ENCODE measurements at places on chromosomes 2 and 18. TPM values are rescaled to one million over a fixed set of nuclear protein-coding genes. Genes with fewer than 3 reads are reported as not detected.
A peak's percentile ranks its signal among the peaks of the same experiment; 100 is the strongest.

- DNase-seq = no peak
These were observed 101.8 kb downstream of the SH3BP4 start for GRCh38 chr2:235053651-235054050.

- no peak for DNase-seq
These were observed 106.5 kb upstream of the ETAA1 start for GRCh38 chr2:67290451-67291290.

DNA sequence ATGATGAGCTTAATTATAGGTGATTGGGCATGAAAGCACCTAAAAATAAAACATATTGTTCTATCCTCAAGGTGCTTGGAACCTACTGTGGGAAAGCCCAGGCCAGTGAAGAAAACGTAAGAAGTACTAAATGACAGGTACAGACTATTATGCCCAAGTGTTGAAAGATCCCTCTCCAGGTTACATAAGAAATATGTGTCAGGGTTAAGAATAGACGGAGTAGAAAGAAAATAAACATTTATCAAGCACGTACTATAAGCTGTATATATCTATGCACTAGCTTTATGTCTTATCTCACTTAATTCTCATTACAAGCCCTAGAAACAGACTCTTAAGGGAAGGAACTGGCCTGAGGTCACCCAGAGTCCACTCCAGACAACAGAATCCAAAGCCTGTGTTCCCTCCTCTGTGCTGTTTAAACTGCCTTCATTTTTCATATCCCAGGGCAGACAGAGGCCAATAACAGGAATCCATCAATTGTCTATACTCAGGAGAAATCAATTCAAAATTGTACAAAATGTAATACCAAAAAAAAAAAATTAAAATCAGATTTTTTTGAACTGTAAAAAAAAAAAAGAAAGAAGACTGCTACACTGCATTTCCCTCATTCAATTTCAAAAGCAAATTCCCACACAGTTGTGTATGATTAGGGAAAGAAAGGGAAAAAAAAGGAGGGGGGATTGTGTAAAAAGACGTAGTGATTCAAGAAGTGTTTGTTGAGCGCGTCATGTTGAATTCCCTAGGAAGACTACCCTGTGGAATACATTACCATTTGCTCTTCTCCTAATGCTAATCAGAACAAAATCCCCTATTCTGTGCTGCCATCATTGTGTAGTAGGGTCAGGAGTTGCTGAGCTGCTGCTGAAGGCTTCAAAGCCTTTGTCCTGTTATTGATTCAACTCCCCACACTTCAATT is 156.3 kb downstream of the IRS1 start:
- DNase-seq = no peak

GRCh38 chr2:71901466-71901865 is 246.2 kb downstream of the CYP26B1 start:
- no peak for DNase-seq

- DNase-seq = no peak
These were observed 1.5 kb downstream of the EXOC6B start for GRCh38 chr2:72824224-72824842.

- DNase-seq = no peak
These were observed 184.6 kb upstream of the ERBB4 start for GRCh38 chr2:212723226-212723625.

DNA sequence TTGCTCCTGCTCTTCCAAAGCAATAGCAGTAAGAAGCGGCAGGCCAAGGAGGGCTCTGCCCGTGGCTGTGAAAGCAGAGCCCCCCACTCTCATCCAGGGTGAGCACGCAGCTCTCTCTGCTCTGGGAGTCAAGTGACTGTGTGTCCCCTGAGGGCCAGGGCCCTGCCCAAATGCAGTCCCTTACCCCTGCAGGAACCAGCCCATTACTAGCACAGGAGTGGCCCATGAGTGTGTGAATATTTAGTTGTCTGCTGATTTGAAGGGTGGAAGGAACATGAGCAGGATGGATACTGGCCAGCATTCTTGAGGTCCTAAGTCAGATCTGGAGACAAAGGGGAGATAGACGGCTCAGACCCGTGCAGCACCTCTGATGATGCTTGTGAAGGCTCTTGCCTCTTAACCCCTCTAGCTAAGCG is 69.7 kb upstream of the FOSL2 start:
- no peak for DNase-seq

GRCh38 chr2:238344517-238344916 is 24.2 kb downstream of the TRAF3IP1 start:
- DNase-seq = no peak

GRCh38 chr2:212995920-212996319 is 155.5 kb downstream of the IKZF2 start:
- no peak for DNase-seq

DNA sequence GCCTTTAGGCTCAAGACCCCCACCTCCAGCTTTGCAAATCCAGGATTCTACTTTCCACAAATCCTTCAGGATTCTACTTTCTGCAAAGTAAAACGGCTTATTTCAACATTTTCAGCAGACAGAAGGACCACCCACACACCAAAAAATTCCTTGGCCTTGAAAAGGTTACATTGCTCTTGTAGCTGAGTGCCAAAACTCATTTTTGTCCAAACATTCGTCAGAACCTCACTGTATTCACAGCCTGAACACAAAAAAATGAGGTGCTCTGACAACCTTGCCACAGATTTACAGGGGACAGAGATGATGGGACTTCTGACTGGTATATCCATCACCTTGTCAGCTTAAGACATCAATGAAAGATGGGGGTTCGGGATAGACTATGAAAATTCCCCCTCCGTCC is 63.0 kb upstream of the COX7A2L start:
- no peak for DNase-seq

DNA sequence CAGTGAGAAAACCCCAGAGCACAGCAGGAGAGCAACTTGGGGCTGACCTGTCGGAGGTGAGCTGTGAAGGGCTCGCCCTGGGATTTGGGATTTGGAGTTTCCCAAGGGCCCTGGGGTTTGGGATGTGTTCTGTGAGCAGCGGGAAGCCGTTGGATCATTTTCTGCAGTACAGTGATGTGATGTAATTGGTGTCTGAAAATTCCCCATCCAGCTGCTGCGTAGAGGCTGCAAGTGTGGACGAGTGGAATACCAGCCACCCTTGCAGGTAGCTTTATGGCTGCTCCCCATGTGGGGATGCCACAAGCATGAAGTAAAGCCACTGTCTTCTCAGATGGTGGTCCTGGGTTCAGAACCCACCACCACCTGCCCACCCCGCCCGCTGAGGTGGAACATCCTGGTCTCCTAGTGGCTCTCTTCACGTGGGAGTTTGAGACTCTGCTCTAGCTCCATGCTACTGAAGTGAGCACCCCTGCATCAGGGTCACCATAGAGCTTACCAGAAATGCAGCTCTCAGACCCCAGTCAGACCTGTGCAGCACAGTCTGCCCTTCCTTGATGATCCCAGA is 15.0 kb downstream of the IMPA2 start:
- DNase-seq = peak; percentile 17

DNA sequence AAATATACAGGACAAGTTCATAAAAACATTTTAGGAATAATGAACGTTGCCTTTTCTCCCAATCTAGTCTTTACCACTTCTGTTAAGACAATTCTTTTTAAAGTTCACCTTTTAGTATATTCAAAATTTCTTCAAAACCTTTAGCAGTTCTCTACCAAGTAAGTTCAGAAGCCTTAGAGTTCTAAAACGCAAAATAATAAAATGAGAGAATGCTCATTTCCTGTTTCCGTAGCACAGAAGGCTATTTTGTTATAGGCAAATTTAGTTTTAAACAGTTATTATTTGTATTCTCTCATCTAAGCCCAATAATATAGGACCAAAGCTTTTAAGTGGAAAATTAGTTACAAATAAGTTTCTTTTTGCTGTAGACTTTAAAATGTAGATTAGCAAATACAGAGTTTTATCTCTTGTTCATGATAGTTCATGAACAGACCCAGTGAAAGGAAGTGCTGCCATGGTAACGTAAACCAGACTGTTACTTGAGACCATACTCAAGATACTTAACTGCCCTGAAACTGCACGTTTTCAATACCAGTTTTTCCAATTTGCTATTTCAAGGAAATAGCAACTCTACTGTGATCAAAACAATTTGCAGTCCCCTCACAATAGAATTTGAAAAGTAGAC is 173.1 kb upstream of the STON1 start:
- DNase-seq = no peak

GRCh38 chr2:74522516-74522915 is 3.5 kb downstream of the DQX1 start:
- no peak for DNase-seq

DNA sequence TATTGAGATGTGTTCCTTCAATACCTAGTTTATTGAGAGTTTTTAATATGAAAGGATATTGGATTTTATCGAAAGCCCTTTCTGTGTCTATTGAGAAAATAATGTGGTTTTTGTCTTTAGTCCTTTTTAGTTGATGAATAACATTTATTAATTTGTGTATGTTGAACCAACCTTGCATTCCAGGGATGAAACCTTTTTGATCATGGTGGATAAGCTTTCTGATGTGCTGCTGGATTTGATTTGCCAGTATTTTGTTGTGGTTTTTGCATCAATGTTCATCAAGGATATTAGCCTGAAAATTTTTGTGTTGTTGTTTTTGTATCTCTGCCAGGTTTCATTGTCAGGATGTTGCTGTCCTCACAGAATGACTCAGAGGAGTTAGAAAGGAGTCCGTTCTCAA is 1710.4 kb downstream of the SUCLG1 start:
- DNase-seq = no peak

DNA sequence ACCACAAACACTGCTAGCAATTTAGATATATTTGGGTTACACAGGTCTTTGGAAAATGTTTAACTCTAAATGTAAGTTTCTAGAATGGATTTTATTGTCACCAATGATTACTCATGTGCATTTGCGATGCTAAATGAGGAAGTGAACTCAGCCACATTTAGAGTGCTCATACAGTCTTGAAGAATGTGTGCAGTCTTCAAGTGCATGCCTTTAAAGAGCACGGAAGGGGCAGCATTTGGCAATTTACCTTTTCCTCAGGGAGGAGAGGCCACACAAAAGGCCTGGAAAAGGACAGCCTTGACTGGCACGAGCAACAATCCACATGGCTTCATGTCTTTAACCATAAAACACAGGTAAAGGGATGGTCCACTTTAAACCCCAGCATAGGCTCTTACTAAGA is 78.5 kb upstream of the STK17B start:
- DNase-seq = no peak

DNER gene
- total RNA-seq = 1.6 TPM

ALKAL2 gene
- total RNA-seq = 1.3 TPM

ASIC4 gene
- total RNA-seq = not detected

NCL gene
- 241 TPM for total RNA-seq

DCC gene
- not detected for total RNA-seq

C1QL2 gene
- not detected for total RNA-seq

FOXI3 gene
- total RNA-seq = not detected

PAIP2B gene
- total RNA-seq = 78.1 TPM

GALNT5 gene
- 0.07 TPM for total RNA-seq
